Activated CD4-positive, alpha-beta T cell treated with anti-CD3 and anti-CD28 coated beads, Interleukin-2, amount 10 ng/mL, durations not matched to agents 7 days and 5 days (primary cell): ENCODE measurements at places on chromosomes 11 and 22.

- DNase-seq, result no peak
These were observed 10.9 kb upstream of the ADA2 start for GRCh38 chr22:17229991-17230630.

GRCh38 chr11:69156673-69157155 lies 979 bp downstream of the SMIM38 start:
- no peak for DNase-seq

DNA sequence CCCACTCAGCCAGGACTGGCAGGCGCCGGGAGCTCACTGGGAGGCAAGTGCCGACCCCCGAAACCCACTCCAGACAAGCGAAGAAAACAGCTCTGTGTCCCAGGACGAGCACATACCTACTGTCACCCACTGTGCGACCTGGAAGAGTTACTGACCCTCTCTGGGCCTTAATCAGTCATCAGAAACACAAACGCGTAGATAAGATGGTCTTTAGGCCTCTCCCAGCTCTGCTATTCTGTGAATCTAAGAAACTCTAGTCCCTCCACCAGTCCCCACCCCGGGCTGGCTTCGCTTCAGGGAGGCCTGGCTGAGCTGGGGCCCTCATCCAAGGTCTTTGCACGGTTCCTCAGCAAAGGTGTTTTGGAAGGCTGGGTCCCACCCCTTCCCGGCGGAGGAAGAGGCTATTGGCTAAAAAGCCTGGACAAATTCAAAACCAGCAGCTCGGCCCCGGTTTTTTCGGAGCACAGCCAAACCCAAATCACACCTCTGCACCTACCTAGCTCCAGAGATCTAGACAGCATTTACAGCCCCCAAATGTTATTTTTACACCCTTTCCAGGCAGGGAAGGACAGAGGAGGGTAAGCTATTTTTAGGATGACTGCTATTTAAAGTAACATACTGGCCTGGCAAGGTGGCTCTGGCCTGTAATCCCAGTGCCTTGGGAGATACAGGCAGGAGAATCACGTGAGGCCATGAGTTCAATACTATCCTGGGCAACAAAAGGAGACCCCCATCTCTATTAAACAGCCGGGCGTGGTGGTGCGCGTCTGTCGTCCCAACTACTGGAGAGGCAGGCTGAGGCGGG lies 13.2 kb upstream of the HDHD5 start:
- DNase-seq, result no peak

DNA sequence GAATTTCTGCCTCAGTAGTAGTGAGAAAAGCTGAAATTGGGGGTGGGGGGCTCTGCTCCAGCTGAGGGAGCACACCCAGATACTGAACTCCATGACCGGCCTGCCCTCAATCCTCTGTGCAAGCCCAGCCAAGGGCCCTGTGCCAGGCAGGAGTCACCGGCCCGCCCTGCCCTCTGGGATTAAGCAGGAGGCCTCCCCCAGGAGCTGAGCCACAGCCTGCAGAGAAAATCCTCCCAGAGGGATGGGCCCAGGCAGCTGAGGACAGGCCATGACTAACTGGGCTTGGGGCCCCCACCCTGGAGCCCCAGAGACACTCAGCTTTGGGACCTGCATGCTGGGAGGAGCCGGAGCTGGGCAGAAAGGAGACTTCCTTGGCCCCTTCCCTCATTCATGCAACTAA lies 48.8 kb downstream of the MN1 start:
- no peak for DNase-seq

DNA sequence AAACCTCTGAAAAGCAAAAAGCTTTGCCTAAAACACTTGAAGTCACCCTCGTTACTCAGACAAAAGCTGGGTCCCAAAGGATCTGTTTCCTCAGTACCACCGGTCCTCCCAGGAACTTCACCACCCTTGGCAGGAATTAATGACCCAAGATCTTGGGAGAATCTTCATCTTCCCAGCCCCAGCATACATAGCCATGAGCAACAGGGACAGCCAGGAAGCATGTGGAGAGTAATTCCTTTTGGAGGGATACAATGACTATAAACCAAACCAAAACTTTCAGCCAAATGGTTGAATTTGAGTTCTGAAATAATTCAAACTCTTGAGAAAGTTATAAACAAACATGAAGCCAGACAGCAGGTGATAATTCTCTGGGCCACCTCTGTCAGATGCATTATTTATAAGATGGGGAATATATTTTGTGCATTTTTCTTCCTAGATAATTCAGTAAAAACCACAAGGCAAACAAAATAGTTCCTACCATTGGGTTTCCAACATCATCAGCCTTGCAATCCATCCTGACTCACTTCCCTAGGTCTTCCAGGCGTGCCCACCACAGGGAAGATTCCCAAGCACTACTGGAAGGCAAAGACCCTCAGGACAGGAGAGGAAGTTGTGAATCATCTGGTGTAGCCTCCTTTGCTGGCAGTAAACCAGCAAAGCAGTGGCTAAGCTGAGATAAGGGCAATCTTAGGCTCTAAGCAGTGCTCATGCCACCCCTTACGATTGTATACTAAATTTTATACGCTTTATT lies 71.7 kb upstream of the DRD2 start:
- DNase-seq, result no peak

- no peak for DNase-seq
These were observed 14.3 kb upstream of the SCARF2 start for GRCh38 chr22:20451920-20452319.

GRCh38 chr11:11519184-11519583 lies 102.6 kb downstream of the GALNT18 start:
- no peak for DNase-seq

- no peak for DNase-seq
These were observed 69.5 kb upstream of the CSNK2A3 start for GRCh38 chr11:11422411-11423128.

DNA sequence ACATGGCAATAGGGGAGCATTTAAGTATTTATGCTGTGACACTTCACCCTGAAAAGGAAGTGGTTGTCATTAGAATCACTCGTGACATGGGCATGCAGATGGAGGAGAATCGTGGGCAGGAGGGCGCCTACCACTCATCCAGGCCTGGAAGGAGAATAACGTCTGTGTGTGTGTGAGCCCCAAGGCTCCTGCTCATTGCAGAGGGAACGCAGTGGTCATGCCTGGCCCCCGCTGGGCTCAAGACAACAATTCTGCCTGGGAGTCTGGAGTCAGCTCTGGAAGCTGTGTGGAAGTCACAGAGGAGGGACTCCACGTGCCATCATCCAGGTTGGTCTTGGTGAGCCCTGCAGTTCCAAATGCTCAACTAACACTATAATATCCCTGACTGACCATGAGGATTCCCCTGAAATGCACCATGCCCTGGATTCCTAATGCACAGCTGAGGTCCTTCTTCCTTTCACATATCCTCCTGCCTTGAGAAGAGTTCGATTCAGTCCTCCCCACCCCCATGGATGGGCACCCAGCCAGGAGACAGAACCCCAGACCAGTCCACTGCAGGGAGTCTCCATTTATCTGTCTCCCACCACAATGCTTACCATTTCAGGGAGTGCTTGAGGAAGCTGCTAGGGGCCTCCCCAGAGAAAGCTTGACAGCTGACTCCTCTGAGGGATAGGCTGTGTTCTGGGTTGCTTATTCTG lies 446.9 kb upstream of the B3GAT1 start:
- no peak for DNase-seq

- no peak for DNase-seq
These were observed 19.1 kb upstream of the XBP1 start for GRCh38 chr22:28819253-28820096.

- DNase-seq, result no peak
These were observed 49.8 kb upstream of the PRDM11 start for GRCh38 chr11:45096636-45097035.

DNA sequence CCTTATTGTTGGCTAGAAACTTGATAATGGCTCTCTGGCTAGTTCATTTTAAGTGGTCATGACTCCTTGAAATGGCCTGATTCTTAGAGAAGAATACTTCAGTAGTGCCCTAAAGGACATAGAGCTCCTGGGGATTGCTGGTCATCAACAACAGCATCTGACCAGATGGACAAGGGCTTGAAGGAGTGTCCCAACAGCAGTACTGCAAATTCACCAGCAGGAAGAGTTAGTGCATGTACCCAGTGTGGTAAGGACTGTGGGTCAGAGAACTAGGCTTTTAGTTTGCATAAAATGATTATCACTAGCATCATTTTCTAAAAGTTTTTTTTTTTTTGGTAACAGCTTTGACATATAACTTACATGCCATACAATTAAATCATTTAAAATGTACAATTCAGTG lies 39.5 kb upstream of the CUL5 start:
- DNase-seq, result no peak

GRCh38 chr11:72630104-72630852 lies 43.9 kb downstream of the PDE2A start:
- DNase-seq, result no peak

- no peak for DNase-seq
These were observed 20.5 kb downstream of the TRMU start for GRCh38 chr22:46355996-46356471.

DNA sequence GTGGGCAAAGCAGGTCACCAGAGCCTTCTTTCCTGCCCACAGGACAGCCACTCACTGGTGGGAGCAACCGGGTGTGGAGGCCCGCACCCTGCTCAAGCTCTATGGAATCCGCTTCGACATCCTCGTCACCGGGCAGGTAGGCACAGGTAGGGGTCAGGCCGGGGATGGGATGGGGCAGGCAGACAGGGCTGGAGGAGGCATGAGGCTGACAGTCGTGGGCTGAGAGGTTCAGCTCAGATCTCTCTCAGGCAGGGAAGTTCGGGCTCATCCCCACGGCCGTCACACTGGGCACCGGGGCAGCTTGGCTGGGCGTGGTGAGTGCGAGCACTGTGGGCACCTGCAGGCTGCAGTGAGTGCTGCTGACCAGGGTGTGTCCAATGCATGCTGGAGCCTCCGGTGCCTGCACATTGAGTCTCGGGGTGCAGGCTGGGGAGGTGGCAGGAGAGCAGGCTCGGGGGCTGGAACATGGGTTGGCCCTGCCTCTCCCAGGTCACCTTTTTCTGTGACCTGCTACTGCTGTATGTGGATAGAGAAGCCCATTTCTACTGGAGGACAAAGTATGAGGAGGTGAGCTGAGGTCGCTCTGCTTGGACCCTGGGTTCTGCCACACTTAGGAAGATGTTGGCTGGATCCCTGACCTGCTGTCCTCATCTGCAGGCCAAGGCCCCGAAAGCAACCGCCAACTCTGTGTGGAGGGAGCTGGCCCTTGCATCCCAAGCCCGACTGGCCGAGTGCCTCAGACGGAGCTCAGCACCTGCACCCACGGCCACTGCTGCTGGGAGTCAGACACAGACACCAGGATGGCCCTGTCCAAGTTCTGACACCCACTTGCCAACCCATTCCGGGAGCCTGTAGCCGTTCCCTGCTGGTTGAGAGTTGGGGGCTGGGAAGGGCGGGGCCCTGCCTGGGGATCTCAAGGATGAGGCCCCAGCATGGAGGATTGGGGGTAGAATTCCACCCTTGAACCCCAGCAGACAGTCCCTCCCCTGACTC lies 6.3 kb downstream of the SLC7A4 start:
- no peak for DNase-seq
